ENCODE measurements at places on chromosomes 4 and X.
A peak's percentile ranks its signal among the peaks of the same experiment; 100 is the strongest.

DNA sequence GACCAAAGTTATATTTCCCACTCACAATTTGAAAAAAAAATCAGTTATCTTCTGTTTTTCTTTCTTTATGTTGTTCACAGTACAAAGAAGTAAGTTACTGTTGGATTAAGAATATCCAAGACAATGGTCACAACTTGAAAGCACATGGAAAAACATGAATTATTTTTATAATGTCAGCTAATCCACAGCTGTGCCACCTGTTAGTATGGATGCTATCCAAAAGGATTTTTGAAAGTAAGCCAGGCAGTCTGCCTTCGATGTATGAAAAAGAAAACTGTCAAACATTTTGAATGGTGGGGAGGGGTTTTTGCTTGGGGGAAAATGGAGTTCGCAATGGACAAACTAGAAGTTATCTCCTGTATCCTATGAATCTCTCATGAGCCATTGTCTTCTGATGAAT, 6.2 kb downstream of the GPM6A start:
- DNase-seq: no peak

- DNase-seq: no peak
Measured at GRCh38 chrX:136659174-136659573, 11.2 kb downstream of the CD40LG start.

DNA sequence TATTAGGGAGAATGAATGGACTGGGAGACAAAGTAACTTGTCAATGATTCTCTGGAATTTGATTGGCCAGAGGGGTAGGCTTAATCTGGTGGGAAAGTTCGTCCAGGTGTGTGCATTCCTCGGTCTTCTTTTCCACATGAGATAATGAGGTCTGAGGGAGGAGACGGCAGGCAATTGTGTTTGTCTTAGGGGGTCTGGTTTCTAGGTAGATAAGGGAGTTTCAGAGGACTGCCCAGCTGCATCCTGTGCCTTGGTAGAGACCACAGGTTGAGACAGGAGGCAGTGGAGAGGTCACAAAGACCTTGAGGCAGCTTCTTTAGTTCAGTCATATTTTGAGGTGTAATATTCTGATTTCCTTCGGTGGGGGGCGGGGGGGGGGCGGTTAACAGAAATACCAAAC, 4.3 kb downstream of the MGST2 start:
- no peak for DNase-seq

- DNase-seq: no peak
Measured at GRCh38 chr4:100804576-100805360, 286.9 kb upstream of the EMCN start.

DNA sequence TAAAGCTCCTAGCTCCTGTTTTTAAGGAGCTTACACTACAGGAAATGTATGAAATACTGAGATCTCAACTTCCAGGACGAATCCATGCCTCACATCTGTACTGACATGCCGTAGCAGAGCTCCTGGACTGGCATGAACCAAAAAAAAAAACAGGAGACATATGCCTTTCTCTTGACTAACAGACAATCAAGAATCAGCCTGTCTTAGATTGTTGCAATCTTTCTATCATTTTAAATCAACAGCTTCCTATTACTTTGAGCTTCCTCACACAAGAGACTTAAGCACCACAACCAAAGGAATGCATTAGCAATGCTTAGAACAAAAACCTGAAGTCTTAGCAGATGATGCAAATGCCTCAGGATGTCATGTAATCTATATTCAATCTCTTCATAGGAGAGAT, 34.7 kb upstream of the AREG start:
- no peak for DNase-seq

DNA sequence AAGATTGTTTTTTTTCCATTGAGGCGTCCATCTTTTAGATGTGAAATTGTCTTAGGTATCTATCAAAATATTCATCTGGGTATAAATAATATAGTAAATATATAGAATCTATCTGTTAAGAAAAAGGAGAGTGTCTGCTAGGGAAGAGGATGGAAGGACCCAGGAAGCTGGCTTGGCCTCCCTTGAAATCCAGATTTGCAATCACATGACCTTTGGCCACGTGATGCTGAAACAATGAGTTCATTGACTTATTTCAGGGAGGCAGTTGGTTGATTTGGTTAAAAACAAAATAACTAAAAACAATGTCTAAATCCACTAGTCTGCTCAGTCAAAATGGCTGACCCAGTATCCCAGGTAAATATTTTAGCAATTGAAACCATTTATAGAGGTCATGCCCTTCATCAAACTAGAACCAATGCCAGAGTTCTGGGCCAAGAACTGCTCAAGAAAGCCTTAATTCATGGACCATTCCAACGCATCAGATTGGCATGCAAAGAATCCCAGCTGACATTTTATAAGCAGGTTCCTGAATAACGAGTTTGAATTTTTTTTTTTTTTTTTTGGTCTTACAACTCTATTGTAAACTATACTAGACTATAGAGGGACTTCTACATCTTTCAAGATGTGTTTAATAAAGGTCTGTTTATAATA, 172.7 kb downstream of the MID1 start:
- DNase-seq: no peak

- DNase-seq: no peak
Measured at GRCh38 chr4:1133033-1133432, 19.7 kb upstream of the RNF212 start.

GRCh38 chr4:170270628-170271027, 180.9 kb upstream of the AADAT start:
- DNase-seq: no peak

- no peak for DNase-seq
Measured at GRCh38 chr4:7328913-7329638, 105.7 kb downstream of the PSAPL1 start.

GRCh38 chrX:39203427-39203826, 402.2 kb downstream of the MID1IP1 start:
- DNase-seq: no peak

DNA sequence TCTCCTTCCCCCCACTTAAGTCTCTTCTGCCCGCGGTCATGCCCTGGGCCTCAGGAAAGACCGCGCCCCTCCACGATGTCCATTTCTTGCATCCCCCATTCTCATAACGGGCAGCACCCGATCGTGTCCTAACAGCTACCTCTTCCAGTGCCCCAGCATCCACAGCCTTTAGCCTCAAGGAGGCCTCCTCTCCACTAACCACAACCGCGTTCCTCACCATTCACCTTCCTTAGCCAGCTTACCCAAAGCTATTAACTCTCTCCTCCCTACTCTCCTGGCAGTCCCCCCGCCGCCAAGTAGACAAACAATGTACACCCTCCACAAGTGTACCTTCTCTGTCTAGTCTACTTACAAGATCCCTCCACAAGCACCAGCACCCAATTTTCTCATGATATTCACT, 58.6 kb upstream of the PAGE5 start:
- peak; percentile 23 for DNase-seq

GRCh38 chrX:136851526-136851925, 29.0 kb downstream of the RBMX start:
- no peak for DNase-seq

- DNase-seq: no peak
Measured at GRCh38 chr4:74764119-74764518, 30.2 kb downstream of the BTC start.

DNA sequence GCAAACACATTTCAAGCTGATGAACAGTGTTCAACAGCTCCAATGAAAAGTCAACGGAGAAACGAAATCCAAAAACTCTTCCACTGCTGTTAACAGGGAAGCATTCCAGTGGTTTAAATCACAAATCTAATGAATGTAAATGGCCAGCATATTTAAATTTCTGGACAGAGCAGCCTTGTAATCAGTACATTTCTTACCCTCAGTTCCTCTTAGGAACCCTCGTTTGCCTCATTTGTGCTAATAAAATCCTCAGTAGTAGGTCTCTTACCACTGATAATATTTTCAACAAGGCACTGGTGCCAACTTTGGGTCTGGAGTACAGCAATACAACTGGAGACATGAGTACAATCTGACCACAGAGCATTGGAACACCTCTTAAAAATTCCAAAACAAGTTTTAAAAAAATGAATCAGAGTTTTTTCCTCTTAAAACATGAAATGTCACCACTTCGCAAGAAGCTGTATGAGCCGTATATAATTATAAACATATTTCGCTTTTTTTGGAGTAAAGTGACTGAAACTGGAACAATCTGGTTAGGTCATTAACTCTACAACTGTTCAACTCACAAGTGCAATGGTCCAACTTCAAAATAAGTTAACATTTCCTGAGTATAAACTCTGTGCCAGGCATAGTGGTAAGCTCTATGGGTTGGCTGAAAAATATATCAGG, 211.2 kb downstream of the CPEB2 start:
- DNase-seq: no peak

- no peak for DNase-seq
Measured at GRCh38 chr4:70192895-70193294, 2.6 kb upstream of the ODAM start.

- no peak for DNase-seq
Measured at GRCh38 chr4:42596918-42597317, 60.0 kb downstream of the ATP8A1 start.

GRCh38 chr4:93416344-93417128, 412.0 kb upstream of the ATOH1 start:
- no peak for DNase-seq

GRCh38 chr4:145546175-145546915, 64.7 kb downstream of the SMAD1 start:
- DNase-seq: no peak

- DNase-seq: no peak
Measured at GRCh38 chr4:57231781-57232180, 121.6 kb upstream of the IGFBP7 start.

DNA sequence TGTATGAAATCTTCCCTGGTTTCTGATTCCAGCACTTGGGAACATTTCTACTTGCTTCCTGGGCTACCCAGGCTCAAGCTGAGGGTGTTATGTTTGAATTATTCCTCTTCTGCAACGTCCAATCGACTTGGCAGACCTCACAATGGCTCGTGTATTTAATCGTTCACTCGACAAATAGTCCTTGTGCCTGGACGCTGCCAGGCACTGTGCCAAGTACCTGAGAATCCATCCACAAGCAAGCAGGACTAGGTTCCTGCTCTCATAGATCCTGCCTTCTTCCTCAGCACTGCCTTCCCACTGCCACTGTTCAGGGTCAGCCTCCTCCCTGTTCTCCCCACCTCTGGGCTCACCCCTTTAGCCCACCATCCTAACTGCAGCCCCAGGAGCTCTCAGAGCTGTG, 113.3 kb downstream of the EFNB1 start:
- DNase-seq: no peak

DNA sequence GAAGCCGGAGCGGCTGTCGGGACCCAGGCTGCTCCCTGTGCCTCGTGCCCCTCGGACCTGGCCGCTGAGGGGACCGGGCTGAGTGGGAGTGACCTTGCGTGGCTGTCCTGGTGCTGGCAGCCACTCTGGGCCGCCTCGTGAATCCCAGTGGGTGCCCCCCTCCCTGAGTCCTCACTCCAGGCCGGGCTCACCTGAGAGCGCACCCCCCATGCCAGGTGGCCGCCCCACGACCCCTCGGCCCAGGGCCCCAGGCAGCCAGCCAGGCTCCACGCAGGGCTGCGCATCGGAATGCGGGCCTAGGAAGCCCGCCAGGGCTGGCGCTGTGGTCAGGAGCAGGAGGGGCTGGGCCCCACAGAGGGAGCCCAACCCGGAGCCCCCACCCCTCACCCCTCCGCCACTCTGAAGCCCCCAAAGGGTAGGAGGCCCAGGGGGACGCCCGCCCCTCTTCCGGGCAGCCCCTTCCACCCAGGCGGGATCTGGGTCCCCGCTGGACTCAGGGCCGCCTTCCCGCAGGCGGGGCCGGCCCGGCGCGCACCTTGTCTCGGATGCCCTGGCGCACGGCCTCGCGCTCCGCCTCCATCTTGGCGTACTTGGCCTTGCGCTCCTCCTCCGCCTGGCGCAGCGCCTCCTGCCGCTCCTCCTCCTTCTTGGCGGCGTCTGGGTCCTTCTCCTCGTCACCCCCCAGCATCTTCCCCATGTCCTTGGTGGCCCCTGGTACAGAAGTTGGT, 33.9 kb downstream of the CPLX1 start:
- DNase-seq: peak; percentile 59

- no peak for DNase-seq
Measured at GRCh38 chr4:85151371-85151770, 184.9 kb upstream of the WDFY3 start.

- no peak for DNase-seq
Measured at GRCh38 chr4:26032630-26033317, 118.8 kb downstream of the SMIM20 start.

DNA sequence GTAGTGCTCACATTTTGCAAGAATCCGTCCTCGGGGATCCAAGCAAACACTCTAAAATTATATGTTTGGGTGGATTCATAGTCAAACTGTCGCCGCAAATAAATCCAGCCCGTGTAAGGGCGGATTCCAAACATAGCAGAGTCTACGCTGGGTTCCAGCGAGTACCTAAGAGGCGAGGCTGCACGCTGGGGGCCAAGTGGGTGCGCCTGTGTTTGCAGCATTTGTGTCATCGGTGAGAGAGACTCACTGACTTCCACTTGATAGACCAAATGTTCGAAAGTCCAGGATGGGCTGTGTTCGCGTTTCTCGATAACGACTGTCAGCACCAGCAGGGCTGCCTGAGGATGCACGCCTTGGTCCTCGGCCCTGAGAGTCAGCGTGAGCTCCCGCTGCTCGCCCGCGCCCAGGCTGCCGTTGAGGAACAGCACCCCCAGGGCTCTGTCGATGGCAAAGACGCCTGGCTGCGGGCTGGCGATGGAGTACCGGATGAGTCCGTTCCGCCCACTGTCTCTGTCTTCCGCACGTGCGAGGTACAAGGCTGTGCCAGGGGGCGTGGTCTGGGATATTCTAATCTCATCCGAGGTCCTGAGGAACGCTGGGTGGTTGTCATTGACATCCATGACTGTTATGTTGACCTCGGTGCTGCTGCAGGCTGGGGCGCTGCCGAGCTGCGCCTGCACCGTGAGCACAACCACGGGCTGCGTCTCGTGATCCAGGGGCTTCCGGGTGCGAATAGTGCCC, 158.7 kb downstream of the DCHS2 start:
- peak; percentile 65 for DNase-seq

DNA sequence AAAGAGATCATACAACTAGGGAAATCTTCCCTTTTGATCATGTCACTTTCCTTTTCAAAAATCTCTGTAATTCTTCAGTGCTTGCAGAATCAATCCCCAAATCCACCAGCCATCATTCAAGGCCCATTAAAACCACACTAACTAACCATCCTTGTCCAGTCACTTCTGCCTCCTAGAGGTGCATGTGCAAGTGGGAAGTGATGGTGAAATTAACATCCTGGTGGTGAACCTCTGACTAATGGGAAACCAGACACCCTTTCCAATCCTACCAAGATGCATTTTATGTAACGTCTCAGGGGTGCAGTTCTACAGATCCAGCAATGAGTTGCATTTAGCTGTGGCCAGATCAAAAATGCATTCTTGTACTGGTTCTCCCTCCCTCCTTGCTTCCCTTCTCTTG, 341.8 kb downstream of the RAPGEF2 start:
- no peak for DNase-seq

GRCh38 chr4:40998675-40999358, 215.5 kb downstream of the APBB2 start:
- DNase-seq: no peak

GRCh38 chr4:102174719-102175189, 170.5 kb downstream of the SLC39A8 start:
- DNase-seq: no peak
